ENCODE measurements at places on chromosomes 2 and 18. TPM values are rescaled to one million over a fixed set of nuclear protein-coding genes. Genes with fewer than 3 reads are reported as not detected.
A peak's percentile ranks its signal among the peaks of the same experiment; 100 is the strongest.

The BOD1L2 gene
- total RNA-seq: not detected

The RGPD3 gene
- 0.13 TPM for total RNA-seq

The AQP12B gene
- total RNA-seq: not detected

- no peak for DNase-seq
These were observed 7.2 kb downstream of the CDC42EP3 start for GRCh38 chr2:37664231-37664643.

DNA sequence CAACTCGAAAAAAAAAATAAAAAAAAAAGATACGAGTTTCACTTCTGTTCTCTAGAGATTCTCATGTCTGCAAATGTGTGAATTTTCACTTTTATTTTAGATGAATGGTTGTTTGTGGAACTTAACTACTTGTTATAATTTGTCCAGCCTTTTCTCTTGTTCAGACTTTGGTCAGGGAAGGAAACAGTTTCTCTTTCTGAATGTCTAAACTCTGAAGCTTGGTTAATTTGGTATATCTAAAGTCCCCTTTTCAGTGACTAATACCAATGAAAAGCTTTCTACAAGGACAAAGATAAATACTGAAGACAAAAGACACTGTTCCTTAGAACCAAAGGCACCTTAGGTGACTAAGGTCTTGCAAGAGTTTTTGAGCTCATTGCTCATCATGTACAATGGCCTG lies 144.4 kb upstream of the PIEZO2 start:
- DNase-seq: no peak

DNA sequence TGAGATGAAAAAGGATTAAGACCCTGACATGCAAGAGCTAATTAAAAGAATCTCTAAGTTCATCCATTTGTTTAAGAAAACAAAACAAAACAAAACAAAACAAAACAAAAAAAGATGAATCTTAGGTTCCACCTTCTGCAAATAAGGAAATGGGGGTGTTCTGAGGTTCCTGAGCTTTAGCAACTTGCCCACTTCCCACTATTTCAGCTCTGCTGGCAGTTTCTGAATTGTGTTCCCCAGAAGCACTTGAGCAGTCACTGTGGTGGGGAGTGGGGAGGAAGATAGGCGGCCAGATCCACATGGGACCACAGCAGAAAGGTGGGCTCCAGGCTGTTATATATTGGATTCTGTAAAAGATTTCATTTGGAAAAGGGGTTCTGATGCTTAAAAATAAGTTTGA lies 20.3 kb downstream of the INO80C start:
- DNase-seq: no peak

GRCh38 chr2:239002954-239003623 lies 155.2 kb downstream of the TWIST2 start:
- no peak for DNase-seq

GRCh38 chr2:36466135-36466534 lies 110.6 kb downstream of the CRIM1 start:
- DNase-seq: no peak

- DNase-seq: no peak
These were observed 562 bp upstream of the MFSD2B start for GRCh38 chr2:24009367-24009679.

DNA sequence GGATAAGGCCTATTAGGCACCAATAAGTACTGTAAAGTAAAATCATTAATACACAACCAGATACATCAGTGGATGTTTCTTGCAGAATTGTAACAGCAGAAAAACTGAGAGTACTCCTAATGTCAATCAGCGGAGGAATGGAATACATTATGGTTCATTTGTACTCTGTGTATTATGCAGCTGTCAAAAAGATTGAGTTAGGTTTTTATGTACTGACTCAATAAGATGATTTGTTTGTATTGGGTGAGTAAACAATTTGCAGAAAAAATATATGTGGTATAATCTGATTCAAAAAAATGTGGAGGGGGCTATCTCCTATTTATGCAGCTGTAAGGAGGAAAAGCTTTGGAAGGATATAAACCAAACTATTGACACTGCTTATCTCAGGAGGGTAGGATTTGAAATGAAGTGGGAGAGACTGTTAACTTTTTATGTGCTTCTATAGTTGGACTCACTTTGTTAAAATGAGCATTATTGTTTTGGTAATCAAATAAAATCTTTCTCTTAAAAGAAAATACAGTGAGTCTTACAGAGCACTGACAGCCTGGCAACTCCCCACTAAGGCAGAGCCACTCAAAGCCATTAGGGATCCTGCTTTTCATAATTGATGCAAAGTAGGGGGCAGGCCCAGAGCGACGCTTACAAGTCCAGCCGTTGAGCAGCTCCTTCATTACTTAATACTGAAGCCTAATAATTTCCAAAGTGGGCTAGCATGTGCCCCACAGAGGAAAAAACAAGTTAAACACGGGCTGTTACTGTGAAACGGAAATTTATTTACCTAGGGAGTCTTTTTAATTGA lies 168.8 kb downstream of the PHLPP1 start:
- DNase-seq: no peak

DNA sequence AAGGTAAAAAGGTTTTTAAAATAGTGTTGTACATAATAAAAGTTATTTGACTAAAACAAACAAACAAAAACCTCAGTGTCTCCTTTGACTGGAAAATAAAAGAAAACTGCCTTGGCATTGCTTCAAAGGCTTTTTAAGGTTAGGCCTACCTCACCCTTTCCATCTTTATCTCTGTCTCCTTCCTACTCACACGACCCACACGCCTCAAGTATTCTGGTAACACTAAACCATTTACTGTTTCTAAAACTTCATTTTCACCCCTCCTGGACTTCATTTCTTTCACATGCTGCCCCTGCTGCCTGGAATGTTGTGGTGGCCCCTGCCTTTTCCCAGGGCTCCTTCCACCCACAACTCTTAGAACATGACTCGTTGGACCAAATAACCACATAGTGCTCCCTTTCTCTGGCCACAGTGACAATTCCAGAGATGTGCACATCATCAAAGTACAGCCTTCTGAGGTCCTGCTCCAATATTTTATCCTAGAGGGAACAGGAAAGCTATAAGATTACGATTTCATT lies 54.0 kb downstream of the ERBB4 start:
- DNase-seq: no peak

- no peak for DNase-seq
These were observed 78.0 kb upstream of the NFATC1 start for GRCh38 chr18:79317703-79318102.

DNA sequence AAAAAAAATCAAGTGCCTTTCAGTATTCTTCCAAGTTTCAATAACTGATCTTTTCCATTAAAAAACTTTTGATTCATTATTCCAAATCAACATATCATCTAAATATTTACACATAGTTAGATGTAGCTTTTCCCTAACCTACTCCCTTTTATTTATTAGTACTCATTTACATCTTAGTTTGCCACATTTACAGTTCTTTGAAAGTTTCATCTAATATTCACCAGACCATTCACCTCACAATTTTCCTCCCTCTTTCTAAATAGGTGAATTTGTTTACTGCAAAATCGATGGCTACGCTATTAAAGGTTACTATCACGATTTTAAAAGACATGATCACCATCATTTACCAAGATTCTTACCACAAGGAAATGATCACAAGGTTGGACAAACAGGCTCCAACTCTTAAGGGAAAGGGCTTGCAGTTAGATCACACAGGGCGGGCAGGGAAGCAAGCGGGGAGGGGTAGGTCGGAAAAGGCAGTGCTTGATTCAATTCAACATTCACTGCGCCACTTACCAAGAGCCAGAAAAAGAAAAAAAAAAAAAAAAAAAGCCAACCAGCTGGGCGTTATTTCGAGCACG lies 654 bp upstream of the MARCHF7 start:
- no peak for DNase-seq

DNA sequence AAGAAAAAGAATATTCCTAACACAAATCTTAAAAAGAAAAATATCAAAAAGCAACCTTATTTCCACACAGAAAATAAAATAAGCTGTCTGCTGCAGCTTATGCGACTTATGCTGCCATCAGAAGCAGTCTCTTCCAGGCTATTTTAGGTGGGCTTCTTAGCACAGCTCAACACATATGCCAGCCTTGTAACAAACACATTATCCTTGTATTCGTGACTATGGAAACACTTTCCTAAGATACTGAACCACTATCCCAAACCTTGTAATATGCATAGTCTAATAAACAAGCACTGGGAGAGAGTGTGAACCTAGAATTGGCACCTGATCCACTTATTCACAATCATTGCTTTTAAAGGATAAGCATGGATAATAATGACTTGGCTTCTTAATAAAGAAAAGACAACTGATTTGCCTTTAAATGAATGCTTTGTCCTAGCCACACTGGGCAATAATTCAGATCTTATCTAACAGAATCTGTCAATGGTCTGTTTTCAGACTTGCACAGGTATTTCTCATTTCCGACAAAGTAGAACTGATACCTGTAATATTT lies 40.0 kb upstream of the RNU4ATAC start:
- DNase-seq: no peak

GRCh38 chr2:174858745-174859144 lies 94.5 kb upstream of the CHRNA1 start:
- no peak for DNase-seq

DNA sequence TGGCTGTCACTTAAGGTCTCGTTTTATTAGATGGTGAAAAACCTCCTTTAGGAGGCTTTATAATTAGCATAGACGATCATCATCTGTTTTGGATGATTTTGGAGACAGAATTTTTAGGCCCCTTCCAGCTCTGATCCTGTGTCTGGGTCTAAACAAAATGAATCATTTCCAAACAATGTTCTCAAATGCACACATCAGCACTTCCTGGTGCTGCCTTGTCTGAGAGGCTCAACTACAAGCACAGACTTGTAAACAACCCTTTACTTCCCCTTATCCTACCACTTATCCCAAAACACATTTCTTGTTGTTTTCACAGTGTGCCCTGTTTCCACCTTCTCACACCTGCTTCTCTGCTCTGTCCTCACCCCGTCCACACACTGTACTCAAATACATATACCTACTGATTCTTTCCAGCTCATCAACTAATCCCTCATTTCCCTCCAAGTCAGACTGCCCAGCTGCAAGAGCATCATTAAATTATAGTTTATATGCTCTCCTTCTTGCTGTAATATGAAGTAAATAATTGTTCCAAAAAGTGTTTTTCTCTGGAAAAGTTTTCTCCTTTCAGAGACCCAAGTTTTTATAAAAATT lies 71.2 kb upstream of the COL3A1 start:
- DNase-seq: no peak

GRCh38 chr2:224302952-224303351 lies 99.0 kb downstream of the FAM124B start:
- no peak for DNase-seq

DNA sequence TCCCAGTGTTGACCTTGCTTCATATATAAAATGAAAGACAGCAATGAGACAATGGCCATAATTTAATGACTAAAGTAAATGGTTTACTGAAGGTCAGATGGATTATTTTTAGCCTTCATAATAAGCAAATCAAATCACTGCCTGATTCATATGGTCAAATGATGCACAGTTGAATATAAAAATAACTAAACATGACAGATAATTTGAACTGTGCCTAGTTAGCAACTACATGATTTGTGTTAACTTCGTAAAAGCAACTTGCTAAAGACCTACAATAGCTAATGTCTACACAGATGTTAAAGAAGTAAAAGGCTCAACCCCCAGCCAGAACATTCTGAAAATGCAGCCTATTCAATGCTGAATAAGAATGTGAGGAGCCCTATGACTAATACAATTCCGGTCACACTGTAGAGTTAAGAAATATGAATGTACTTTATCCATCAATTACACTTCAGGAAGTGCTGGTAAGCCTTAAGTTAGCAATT lies 590.8 kb upstream of the CDH2 start:
- DNase-seq: no peak

- DNase-seq: no peak
These were observed 35.9 kb downstream of the ADI1 start for GRCh38 chr2:3483227-3483985.

DNA sequence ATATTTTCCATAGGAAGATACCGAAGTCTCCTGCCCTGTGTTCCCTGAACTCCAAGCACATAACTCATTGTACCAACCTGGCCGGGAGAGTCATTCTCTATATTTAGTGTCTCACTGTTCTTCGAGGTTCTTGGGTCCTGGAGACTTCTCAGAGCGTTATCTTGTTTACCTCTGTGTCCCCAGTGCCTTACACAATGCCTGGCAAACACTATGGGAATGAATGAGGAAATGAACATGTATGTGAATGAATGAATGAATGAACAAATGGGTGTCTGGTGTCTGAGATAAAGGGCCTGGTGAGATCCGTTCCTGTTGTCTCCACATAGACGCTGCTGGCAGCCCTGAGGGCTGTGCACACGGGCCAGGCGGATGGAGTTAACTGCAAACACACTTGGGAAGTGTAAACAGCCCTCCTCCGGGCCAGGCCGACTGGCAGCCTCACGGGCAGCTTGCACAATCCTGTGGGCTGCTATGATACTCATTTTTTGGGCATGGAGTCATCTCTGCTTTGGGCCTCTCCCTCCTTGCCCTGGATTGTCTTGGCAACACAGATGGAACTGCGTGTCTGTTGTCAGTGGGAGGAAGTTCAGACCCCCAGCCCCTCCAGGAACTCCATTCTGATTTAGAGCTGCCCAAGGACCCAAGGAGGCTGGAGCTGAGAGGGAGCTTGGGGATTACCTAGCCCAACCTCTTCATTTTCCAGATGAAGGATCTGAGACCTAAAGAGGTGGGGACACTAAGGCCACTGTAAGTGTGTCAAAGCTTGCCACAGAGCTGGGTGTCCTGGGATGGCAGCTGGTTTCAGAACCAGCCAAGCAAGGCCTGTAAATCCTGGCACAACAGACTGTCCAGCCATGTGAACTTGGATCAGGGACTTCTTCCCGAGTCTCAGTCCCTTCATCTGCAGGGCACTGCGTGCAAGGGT lies 124.4 kb downstream of the INHBB start:
- peak; percentile 94 for DNase-seq

- no peak for DNase-seq
These were observed 20.8 kb downstream of the KCNF1 start for GRCh38 chr2:10932345-10933151.

GRCh38 chr2:240997856-240998705 lies at the start of gene SNED1:
TSS of gene SNED1 (plus strand) at chr2:240998618. CDS start at chr2:240998838, 220 bp downstream.
- peak; percentile 93 for DNase-seq

GRCh38 chr2:170227951-170228350 lies 50.0 kb downstream of the MYO3B start:
- no peak for DNase-seq

GRCh38 chr2:171347591-171348032 lies 86.2 kb downstream of the METTL8 start:
- DNase-seq: no peak

GRCh38 chr2:72080286-72081145 lies 67.1 kb downstream of the CYP26B1 start:
- DNase-seq: peak; percentile 33

DNA sequence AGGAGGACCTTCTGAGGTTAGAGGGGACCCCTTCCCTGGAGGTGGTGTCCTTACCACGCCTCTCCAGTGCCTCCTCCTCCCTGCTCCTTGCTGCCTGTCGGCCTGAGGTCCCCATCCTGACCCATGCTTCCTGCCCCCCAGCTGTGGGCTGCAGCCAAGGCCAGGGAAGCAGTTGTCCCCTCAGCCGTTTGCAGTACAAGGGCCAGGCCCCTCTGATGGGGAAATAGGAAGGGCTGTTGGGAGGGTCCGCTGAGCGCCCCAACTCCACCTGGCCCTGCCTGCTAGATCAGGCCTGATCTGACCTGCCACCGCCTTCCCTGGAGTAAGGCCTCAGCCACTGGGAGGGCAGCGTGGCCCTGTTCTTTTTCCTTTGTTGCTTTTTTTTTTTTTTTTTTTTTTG lies 219.8 kb downstream of the KLHL29 start:
- no peak for DNase-seq
